ENCODE measurements at places on chromosomes 4 and X.

GRCh38 chr4:110543577-110543976, 67.6 kb downstream of the ENPEP start:
- no peak for DNase-seq

DNA sequence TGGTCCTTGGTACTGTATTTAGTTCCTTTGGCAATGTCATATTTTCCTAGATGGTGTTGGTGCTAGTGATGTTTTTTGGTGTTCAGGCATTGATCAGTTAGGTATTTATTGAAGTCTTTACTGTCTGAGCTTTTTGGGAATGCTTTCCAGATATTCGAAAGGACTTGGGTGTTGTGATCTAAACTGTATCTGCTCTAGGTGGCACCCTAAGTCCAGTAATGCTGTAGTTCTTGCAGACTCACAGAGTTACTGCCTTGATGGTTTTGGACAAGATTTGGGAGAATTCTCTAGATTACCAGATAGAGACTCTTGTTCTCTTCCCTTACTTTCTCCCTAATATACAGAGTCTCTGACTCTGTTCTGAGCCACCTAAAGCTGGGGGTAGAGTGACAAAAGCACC, 513.6 kb upstream of the PITX2 start:
- no peak for DNase-seq

- DNase-seq = no peak
These were observed 43.4 kb upstream of the GATB start for GRCh38 chr4:151804086-151804630.

DNA sequence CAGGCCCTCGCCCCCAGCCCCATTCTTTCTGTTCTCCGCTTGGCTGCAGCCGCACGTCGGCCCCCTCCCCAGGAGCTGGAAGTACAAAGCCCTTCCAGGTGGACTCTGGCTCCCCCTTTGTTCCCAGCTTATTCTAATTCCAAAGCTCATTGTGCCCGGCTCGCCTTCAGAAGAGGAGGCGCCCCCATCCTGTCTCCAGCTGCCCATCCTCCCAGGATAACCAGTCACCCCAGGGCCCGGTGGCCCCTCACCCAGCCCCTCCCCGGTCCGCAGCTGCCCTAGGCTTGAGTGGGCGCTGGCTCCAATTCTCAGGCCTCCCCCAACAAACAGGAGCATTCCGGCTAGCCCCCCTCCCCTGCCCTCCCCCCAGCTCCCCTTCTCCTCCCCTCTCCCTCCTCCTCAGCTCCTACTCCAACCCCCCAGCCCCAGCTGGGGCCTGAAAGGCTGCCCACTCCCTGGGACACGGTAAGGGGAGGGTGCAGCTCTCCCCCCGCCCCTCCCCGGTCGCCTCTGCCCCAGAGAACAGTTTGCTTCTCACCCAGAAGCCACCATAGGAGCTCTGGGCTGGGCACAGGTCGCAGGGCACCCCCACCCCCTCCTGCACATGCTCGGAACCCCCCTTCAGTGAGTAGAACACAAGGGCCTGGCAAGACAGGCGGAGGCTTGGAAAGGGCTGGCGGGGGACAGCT, 3.1 kb upstream of the SLC6A8 start:
- DNase-seq = no peak

DNA sequence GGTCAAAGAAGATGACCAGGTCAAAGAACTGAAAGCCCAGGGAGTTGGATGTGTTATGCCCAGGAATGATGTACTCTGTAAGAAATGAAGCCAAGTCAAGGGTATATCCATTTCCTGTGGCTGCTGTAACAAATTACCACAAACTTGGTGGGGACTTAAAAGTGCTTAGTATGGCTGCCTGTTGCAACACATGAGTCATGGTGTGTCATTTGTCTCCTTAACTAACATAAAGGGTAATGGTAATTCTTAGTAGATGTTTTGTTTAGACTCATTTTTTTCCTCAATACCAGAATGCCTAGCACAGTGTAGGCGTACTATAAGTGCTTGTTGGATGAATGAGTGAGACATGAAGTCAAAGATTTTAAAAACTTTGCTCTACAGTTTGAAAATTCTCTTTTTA, 45.7 kb downstream of the SYTL5 start:
- no peak for DNase-seq

GRCh38 chr4:122842984-122843531, 16.4 kb downstream of the FGF2 start:
- DNase-seq = no peak

DNA sequence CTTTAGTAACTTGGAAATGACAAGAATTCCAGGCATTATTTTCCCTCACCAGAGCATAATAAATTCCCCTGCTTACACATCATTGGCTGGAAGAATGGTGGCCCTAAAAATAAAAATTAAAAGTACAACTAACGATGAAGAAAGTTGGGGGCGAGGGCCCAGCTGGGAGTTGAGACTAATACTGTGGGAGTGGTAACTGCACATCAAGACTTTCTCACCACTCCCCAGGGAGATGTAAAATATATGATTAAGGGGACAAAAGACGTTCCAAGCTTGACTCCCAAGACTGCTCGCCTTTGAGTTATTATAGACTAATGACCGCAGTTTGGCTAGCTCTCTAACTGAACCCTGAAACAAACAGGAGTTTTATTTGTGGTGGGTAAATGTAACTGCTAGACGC, 30.0 kb downstream of the SMIM31 start:
- DNase-seq = no peak

- no peak for DNase-seq
These were observed 23.2 kb upstream of the AMELX start for GRCh38 chrX:11269996-11270395.

DNA sequence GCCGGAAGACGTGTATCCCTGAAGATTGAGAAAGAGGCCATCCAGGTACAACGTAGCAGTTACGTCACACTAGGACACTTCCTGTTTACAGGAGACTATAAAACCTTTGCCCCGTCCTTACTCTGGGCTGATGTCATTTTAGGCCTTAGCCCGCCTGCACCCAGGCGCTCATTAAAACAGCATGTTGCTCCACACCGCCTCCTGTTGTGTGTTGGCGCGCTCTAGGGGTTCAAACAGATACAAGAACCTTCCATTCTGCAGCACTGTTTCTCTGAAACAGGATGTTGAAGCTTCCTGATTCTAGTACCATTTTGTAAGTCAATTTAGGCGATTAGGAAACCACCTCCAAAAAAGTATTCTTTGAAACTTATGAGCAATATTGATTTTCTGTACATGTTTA, 722.1 kb downstream of the PCDH7 start:
- no peak for DNase-seq
